ENCODE measurements at places on chromosomes 4 and X. TPM values are rescaled to one million over a fixed set of nuclear protein-coding genes. Genes with fewer than 3 reads are reported as not detected.
A peak's percentile ranks its signal among the peaks of the same experiment; 100 is the strongest.

- no peak for DNase-seq
Measured at GRCh38 chr4:48970471-48970921, 15.6 kb upstream of the CWH43 start.

DNA sequence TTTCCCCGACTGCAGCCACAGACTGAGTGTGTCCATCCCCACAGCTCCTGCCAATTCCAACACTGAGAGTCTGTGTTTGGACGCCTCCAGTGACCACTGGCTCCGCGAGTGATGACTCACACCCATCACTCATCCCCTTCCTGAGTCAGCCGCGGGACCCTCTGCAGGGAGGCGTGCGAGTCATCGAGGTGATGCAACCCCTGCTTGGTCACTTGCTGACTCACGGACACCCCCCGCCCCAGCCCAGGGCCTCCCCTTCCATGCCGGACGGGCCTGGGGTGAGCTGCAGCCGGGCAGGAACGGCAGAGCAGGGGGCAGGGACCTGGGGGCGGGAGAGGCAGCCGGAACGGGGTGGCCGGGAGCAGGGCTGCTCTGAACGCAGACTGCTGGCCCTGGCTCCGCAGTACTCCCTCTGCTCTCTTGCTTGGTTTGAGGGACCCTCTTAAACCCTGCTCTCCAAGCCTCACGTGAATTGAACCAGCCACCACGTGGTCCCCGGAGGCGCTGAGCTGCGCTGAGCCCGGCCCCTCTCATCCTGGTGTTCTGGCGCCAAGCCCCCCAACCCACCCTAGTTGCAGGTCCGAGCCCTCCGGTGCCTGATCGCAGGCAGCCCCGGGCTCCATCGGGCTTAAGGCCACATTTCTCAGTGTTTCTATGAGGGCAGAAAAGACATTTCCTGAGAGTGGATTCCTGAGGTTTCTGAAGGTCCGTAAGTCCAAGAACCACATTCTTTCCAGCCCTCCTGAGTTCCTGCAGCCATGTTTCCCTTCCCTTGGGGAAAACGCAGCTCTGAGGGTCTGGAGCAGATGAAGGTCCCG is 32.4 kb downstream of the FGFRL1 start:
- DNase-seq, result peak; percentile 98

DNA sequence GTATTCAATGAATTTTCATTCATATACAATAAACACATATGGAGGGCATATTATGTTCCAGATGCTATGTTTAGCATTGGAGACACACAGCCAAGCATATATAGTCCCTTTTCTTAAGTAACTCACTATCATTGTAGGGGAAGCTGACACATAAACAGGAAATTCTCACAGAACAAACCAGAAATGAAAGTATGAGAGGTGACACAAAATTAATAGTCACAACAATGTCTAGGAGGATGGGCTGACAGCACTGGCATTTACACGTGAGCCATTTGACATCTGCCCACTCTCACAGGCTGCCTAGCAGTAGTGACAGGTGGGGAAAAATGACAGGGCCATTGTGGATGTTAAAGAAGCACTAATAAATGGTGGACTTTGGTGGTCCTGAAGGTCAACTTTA is 2.6 kb upstream of the CNOT6L start:
- no peak for DNase-seq

GRCh38 chr4:22678940-22679854 is 13.5 kb upstream of the GBA3 start:
- DNase-seq, result peak; percentile 17

DNA sequence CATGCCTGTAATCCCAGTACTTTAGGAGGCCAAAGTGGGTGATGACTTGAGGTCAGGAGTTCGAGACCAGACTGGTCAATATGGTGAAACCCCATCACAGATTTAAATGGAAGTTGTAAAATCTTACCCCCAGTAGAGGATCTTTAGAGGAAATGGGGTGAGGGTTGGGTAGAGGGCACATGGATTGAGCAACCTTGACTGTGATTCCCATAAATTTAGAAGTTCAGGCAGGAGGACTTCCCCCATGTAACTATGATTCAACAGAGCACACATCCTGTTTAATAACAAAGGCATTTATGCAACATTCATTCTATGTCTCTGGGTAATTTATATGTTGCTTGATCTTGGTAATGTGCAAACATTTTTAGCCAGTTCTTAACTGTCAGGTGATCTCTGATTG is 143.1 kb downstream of the RBM47 start:
- DNase-seq, result no peak

GRCh38 chr4:72568959-72569718 is at the start of gene ADAMTS3:
ADAMTS3 (minus strand) TSS chr4:72569221; CDS start chr4:72568762, 459 bp downstream.
- DNase-seq, result peak; percentile 27

DNA sequence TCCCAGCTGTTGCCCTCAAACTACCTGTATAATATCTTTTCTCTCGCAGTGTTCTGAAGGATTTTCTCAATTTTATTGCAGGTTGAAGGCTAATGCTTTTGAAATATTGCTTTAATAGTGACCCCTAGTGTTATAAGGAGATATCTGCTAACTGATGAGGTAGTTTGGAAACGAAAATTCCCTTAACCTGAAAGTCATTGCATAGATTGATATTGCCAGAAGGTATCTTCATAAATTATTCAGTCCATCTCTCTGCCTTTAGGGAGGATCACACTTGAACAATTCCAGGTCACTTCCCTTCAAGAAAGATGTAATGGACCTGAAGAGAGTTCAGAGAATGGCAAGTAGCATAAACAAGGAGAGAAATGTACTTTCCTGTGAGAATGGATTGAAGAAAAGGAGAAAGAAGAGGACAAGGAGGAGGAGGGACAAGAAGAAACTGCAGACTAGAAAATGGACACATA is 44.1 kb downstream of the TIGD4 start:
- no peak for DNase-seq

DNA sequence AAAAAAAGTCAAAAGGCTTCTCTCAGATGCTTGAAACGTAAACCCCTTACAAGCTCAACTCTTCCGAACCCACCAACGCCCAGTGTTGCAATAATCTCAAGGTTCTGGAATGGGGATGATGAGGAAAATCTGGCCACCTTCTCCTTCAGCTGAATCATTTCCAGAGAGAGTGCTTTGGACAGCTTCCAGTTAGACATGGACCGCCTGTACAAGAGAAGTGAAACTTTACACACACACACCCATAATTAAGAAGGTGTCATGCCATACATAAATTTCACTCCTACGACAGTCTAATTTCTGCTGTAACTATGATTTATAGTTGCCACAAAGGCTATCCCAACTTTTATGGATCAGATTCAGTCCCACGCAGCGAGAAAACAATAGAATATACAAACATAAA is 72.3 kb downstream of the PRKG2 start:
- no peak for DNase-seq

GRCh38 chrX:68865300-68865699 is 36.5 kb downstream of the EFNB1 start:
- DNase-seq, result no peak

GRCh38 chrX:139642241-139642927 is 65.6 kb downstream of the MCF2 start:
- DNase-seq, result no peak

GRCh38 chr4:169420291-169420690 is 149.5 kb upstream of the SH3RF1 start:
- no peak for DNase-seq

- DNase-seq, result no peak
Measured at GRCh38 chr4:78613522-78614321, 62.2 kb downstream of the ANXA3 start.

DNA sequence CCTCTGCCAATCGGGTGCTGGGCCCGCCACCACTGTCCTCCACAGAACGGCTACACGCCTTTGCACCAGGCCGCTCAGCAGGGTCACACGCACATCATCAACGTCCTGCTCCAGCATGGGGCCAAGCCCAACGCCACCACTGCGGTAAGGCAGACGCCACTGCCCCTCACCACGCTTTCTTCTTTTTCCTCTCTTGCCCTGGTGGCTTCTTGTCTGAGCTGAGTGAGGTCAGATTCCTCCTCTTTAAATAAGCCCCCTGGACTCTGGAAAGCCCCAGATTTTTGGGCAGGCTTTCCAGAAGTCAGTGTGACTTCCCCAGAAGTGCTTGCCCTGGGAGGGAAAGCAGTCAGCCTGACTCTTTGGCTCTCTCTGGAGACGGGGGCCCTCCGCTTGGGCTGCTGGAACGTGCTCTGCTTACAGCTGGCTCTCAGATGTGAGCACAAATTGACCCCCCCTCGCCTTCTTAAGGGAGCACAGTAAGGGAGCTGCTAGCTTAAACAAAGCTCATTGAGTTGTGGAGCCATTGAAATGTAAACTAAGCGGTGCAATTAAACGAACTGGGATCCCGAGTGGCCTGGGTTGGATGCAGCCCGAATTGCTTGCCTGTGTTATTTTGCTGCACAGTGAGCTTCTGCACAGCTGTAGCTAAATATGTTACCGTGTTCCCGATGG is 243.1 kb downstream of the ANK2 start:
- DNase-seq, result no peak

DNA sequence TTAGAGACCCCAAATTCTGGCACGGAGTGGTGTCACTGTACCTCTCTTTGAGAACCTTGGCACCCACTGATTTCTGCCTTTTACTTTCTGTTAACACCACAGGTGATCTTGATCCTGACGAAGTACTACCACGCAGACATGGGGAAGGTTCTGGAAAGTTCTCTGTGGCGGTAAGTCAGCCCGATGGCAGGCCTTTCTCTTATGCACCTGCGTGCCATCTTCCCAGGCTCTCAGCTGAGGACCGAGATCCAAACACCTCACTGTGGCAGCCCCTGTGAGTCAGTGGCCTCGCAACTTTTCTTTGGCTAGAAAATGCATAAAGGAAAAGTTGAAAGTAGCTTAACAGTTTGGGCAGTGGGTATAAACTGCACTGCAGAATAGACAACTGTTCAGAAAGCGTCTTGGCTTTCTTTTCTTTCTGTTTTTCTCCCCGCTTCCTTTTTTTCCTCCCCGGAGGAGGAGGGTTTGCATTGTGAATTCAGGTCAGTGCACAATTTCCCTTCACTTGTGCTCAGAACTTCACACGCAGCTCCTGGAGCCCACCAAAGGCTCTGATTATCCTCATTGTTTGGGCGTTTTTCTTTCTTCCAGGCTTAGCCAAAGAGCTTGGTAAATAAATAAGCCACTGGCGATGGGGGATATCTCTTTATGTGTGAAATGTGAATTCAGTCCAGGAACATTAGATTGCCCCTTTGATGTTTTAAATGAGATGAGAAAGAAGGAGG is 38.4 kb downstream of the PSAPL1 start:
- no peak for DNase-seq

GRCh38 chr4:104519588-104519987 is 24.9 kb upstream of the CXXC4 start:
- no peak for DNase-seq

- no peak for DNase-seq
Measured at GRCh38 chrX:134742573-134742972, 84.3 kb upstream of the PLAC1 start.

DNA sequence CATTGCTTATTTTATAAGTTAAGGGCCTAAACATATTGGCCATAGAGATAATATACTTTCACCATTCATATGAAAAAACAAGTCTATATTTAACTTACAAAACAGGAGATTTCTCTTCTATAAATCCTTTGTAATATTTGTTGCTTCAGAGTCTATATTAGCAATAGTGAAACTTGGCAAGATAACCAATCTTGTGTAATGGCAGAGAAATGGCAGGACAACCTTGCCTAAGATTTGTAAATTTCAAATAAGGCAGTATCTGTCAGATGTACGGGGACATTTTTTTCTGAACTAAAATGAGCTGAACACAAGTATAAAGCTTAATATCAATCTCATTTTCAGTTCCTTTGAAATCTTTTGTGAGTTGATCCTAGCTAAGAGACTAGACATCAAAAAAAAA is 17.8 kb upstream of the CPEB2 start:
- DNase-seq, result no peak

DNA sequence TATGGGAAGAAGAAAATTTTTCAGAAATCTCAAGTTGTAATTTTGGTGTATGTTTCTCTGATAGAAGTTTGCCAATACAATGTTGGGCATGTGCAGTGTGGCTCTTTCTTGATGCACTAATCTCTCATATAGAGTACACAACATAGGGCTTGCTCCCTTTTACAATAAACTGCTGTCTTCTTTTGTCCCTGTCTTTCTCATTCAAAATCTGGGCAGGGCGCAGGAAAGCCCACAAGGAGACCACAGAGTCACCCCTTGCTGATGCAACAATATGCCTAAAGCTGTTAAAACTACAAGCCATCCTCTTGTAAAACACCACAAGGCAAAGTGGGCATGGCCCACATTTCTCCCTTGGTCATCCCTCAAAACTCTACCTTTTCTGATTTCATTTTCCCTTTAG is 63.4 kb upstream of the TBC1D9 start:
- no peak for DNase-seq

- DNase-seq, result no peak
Measured at GRCh38 chr4:79763486-79764075, 309.4 kb downstream of the ANTXR2 start.

DNA sequence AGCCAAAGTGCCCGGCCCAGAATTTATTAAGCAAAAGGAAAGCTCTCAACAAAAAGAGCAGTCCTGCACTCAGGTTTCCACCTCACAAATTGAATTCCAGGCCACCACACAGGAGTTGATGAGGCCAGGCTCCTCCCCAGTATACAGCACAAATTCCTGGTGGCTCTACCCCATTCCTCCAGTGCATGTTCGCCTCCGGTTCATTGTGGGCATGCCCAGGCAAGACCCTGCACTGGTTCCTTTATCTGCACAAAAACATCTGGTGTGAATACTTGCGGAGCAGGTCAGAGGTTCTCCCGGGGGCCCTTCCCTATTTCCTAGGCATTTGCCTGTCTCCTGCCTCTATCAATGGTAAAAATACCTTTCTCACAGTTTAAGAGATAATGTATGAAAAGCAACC is 195.2 kb upstream of the ANXA10 start:
- DNase-seq, result no peak

The CFAP299 gene
- total RNA-seq, result not detected

The MEPE gene
- total RNA-seq, result not detected

The MAGEA2 gene
- total RNA-seq, result not detected

The P2RY8 gene
- 0.34 TPM for total RNA-seq

The MAGEA2B gene
- not detected for total RNA-seq

The HSFX3 gene
- total RNA-seq, result not detected

The SH2D1A gene
- total RNA-seq, result 0.19 TPM

Measured in lower leg skin (tissue), 4 donors.